ENCODE measurements at places on chromosomes 2 and 18.

- DNase-seq, result no peak
These were observed 459.3 kb upstream of the TRIB2 start for GRCh38 chr2:12257476-12257875.

DNA sequence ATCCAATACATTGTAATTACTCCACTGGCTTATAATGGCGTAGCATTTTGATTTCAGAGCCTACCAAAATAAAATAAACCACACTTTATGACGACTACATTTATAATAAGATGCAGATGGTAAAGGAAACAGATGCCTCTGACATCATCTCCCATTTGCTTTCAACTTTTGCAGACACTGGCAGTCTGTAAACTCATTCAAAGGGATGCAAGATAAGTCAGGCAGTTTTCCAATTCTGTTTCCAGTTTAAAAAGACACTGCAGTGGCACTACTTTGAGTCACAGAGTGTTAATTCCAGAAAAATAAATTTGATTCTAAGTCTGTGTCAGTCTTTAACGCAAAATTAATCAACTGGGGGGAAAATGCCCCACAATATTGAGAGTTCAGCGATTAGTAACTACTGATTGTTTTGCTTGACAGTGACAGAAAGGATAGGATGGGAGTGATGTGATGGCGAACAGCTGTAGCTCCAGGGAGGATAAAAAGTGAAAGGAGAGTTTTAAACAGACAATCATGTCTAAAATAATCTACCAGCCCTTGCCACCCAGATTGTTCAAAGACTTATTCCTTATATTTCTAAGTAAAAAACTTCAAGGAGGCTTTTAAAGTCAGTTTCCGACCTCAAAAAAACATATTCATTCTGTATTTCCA lies 6.7 kb downstream of the DSEL start:
- peak; percentile 93 for DNase-seq

DNA sequence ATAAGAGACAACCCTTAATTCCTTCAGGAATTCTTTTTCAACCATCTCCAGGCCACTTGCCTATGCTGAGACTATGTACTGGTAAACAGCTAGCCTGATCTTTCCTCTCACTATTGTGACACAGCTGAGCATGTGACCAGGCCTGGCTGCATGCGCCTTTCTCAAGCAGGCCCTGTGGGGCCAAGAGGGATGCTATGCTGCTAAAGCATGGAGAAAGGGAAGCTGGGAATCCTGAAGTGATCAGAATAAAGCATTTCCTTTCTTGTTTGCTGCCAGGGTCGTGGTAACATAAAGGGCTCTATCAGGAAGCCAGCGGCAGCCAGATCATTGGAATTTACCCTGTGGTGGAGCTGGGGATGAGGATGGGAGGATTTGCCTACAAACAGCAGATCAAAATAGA lies 29.8 kb upstream of the LCLAT1 start:
- DNase-seq, result peak; percentile 39

DNA sequence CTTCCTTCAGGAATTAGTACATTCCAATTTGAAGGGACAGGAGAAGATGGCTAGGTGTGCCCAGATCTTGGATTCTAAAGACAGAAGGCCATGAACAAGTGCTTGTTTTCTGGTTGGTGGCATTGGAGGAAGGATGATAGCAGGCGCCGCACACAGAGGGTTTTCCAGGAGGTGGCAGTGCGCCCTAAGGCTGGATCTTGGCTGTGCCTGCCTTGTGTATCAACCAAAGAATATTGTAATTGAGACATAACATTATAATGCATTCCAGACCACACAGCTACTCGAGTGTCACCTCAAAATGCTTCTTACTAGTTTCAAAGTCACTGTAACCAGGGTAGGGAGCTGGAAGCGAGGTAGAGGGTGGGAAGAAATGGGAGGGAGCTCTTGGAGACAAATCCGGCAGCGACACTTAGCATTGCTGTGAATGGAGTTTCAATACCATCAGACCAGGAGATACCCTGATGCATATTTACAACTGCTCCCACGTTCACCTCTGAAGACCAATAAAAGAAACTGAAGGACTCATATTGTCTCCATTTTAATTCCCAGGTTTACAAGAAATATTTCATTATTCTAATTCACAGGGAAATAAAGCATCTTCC lies 42.5 kb downstream of the CPO start:
- peak; percentile 93 for DNase-seq

- DNase-seq, result no peak
These were observed 70.0 kb upstream of the SP3 start for GRCh38 chr2:174035117-174035635.
